ENCODE measurements at places on chromosomes 11 and 22.

DNA sequence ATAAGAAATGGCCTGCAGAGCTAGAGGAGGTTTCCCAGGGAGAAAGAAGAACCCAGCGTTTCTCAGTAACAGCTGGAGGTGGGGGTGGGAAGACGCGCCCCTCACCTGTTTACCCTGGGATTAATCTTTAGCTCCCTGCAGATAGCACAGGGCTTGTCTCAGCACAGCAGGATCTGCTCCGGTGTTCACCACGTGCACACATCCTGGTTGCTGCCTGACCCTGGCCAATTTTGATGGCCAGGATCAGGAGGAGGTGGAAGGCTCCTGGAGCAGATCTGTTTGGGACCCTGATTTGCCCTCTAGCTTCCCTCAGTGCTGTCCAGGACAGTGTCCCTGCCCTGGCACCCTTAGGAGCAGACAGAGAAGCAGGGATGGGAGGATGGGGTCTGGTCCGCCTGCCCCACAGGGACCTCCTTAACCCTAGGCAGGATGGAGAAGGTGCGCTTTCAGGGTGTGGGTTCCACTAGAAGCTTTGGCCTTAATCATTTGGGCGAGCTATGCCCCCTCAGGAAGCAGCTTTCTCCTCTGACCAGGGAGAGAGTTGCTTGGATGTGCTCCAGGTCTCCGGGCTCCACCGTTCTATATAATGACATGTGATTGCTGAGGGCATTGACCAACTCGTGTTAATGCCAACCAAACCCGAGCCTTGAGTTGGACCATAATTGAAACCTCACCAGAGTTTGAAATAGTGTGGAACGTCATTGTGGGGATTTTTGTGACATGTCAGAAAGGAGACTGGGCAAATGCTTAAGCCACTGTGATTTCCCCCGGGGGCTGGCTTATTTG is 19.3 kb downstream of the UPB1 start:
- no peaks in the 10 kb centered on the region for H3K36me3 ChIP-seq
- no peak for DNase-seq
- H3K27me3 ChIP-seq, result no peaks in the 10 kb centered on the region
- peaks cover 7% of the 10 kb centered on the region for H3K4me1 ChIP-seq
- no peak overlapping the region for H3K4me3 ChIP-seq

GRCh38 chr11:10382518-10382917 is 72.5 kb upstream of the AMPD3 start:
- no peak overlapping the region for H3K27ac ChIP-seq
- no peaks in the 10 kb centered on the region for H3K36me3 ChIP-seq
- peaks cover 21% of the 10 kb centered on the region for H3K27me3 ChIP-seq
- no peaks in the 10 kb centered on the region for H3K4me1 ChIP-seq
- peak; percentile 23 for DNase-seq
- H3K4me3 ChIP-seq, result no peak overlapping the region

- no peaks in the 10 kb centered on the region for H3K4me1 ChIP-seq
- no peak overlapping the region for H3K27ac ChIP-seq
- peaks cover 2% of the 10 kb centered on the region for H3K27me3 ChIP-seq
- DNase-seq, result no peak
- H3K4me3 ChIP-seq, result no peak overlapping the region
These were observed 6.3 kb downstream of the DAGLA start for GRCh38 chr11:61686469-61686868.

GRCh38 chr11:68617925-68618809 is 66.2 kb upstream of the GAL start:
- peaks cover 21% of the 10 kb centered on the region for H3K36me3 ChIP-seq
- no peaks in the 10 kb centered on the region for H3K27me3 ChIP-seq
- H3K27ac ChIP-seq, result no peak overlapping the region
- no peak overlapping the region for H3K4me3 ChIP-seq
- DNase-seq, result no peak

DNA sequence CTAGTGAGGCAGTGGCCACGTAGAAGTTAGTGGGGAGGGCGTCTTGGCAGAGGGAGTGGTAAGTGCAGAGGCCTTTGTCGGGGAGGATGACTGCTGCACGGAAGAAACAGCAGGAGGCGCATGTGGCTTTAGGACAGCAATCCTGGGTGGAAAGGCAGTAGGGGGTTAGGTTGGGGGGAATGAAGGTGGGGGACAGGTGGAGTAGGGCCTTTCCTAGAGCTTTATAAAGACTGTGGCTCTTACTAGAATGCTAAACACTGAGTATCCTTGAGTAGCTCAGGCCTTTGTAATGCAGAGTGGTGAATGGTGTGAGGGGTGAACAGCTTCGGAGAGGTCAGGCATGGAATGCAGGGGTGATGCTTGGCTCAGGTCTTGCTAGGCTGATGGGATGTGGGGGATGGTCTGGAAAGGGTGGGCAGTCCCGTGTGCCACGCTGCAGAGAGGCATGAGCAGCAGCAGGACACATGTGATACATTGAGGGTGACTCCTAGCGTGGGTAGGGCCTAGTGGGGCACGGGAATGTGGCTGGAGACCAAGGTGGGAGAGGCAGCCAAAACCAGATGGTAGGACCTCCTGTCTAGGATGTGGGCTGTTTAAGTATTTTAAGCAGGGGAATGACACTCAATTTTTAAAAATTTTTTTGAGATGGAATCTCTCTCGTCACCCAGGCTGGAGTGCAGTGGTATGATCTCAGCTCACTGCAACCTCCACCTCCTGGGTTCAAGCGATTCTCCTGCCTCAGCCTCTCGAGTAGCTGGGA is 19.2 kb downstream of the AP2A2 start:
- peaks cover 21% of the 10 kb centered on the region for H3K4me1 ChIP-seq
- H3K27me3 ChIP-seq, result no peaks in the 10 kb centered on the region
